H4 (cell line): ENCODE measurements at places on chromosomes 6 and 20.

DNA sequence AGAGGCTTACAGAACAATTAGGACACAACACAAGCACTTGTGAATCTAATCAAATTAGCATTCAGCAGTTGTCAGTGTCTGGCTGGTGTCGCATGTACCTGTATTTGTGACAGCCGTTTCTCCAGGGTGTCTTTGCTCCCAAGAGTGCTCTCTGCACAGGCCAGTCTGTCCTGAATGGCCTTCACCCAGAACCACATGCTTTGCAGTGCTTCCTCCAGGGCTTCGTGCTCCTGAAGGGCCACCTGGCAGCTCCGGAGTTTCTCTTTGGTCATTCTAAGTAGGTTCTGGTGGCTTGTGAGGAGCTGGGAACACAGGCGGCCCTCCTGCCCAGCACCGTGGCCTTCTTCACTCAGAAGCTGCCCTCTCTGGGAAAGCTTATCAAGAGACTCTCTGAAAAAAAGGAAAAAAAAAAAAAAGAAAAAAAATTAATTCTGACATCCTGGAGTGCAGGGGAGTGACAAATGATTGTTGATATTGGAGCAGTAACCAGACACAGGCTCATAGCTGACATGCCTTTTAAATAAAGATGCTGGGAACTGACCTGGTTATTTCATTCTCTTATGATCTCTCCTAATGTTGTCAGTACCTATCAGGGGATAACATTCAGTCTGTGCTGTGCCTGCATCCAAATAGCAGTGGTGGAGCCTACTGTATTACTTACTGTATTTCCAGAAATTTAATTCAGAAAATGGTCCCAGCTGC, 245.8 kb downstream of the SYNE1 start:
- DNase-seq, result no peak

DNA sequence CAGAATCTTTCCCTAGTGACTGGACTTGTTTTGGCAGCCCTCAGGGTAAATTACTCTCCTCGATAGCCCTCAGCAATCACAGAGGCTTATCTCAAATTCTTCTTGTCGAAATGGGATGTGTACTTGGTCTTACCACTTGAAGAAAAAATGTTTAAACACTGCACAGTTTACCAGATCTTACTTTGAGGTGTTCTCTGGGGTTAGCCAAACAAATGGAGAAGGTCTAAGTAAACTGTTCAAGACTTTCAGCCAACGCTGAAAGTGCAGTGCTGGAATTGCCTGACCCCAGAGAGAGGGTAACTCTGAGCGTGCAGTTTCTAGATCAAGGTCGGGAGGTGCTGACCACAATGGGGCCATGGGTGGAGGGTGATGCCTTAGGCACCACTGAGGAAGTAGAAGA, 39.2 kb downstream of the MYLIP start:
- no peak for DNase-seq

DNA sequence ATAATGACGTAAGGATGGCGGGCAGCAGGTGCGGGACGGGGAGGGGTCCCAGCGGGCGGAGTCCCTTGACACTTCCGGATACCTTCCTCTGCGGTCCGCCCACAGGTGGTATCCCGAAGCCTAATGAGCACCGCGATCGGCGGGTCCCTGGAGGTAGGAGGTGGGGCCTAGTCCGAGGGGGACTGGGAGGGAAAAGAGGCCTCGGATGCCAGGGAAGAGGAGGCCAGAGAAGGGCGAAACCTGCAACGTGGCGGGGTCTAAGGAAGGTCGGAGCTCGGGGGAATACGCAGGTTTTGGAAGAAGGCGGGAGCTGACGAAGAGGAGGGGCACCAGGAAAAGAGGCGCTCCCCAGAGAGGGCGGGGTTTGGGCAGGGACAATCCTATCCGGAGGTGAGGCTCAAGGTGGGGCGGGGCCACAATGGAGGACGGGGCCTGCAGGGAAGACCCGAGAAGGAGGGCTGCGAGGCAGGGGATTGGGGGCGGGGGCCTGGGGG, 3.7 kb downstream of the PRSS16 start:
- peak; percentile 73 for DNase-seq

DNA sequence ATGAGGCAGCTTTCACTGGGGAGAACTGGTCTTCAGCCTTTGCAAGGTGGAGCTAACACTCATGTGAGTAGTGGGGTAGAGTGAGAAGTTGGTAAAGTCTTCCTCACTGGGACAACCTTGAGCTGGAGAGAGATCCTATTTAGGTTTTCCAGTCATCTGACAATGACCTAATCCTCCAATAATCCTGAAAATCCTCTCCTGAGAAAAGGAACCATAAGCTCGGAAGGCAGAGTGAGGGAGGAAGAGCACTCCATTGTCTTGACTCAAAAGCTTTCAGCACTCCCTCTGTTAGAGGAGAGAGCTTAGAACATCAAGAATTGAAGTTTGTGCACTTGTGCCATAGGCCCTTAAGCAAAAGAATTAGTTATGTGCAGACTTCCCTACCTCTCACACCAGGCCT, 77.8 kb downstream of the TRAM2 start:
- no peak for DNase-seq

DNA sequence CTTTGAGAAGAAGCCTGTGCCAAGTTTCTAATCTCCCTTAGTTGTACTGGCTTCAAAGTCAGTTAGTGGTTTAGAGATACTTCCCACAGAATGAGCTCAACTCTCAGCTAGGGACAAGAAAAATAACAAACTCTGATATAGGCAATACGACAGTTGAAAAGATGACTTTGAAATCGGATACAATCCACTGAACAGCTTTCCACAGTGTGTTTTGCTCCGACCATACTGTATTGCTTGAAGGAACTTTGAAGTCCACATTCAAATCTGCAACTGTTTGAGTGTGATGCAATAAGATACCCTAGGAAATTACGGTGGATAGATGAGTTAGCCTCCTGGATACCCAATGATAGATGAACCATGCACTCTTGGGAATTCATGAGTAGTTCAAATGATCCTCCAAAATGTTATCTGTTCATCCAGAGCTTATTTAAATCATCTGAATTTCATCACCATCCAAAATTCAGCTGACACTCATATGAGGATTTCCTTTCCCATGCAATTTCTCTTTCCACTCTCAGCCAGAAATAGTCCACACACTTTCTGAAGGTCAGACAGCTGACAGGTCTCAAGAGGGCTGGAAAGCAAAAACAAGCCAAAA, 443.8 kb downstream of the HAO1 start:
- no peak for DNase-seq

GRCh38 chr6:110746680-110747079, 68.6 kb downstream of the CDK19 start:
- no peak for DNase-seq

- no peak for DNase-seq
Observed at GRCh38 chr20:37179683-37180524, 556 bp upstream of the MROH8 start.

DNA sequence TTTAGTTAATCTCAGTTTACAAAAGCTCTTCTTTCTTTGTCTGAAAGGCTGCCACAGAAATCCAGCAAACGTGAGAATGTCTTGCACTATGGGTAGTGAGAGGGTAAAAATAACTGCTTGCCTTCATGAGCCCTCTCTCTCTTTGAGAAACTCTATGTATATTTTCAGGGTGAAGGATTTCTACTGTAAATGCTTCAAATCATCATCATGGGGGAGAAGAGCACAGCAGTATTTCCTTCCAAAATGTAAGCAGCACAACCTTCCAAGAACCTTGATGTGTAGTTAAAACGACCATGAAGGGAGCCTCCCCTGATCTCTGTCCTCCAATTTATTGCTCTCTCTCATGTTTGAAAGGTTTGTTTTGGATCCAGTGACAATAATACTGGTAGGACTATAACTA, 141.3 kb upstream of the CENPW start:
- DNase-seq, result no peak

DNA sequence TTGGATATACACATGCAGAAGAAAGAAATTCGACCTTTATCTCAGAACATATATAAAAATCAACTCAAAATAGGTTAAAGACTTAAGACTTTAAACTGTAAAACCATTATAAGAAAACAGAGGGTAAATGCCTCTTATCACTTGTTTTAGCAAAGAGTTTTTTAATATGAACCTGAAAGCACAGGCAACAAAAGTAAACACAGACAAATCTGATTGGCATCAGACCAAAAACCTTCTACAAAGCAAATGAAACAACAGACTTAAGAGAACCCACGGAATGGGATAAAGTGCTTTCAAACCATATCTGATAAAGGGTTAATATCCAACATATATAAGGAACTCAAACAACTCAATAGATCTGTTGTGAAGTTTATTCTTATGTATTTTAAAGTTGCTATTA, 309.9 kb upstream of the OPRM1 start:
- DNase-seq, result no peak

DNA sequence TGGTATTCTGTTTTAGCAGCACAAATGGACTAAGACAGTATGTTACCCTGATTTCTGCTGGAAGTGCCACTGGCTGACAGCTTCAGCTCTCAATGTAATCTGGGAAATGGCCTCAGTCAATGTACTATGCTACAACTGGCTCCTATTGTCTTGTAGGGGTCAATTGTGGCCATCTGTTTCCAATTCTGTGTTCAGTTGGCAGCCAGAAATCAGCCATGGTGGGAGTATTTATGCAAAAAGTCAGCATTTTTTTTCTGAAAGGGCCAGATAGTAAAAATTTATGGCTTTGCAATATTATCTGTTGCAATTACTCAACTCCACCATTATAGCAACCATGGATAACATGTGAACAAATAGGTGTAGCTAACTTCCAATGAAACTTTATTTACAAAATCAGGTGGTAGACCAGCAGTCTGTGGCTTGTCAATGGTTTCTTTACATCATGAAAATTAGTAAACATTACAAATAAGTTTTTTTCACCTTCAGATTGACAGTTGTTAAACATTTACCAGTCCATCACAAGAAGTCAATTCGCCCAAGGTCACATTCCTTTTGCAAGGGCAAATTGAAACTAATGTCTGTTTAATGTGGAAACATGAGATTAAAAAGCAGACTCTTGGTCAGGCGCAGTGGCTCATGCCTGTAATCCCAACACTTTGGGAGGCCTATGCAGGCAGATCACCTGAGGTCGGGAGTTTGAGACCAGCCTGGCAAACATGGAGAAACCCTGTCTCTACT, 58.3 kb upstream of the TSHZ2 start:
- DNase-seq, result no peak

DNA sequence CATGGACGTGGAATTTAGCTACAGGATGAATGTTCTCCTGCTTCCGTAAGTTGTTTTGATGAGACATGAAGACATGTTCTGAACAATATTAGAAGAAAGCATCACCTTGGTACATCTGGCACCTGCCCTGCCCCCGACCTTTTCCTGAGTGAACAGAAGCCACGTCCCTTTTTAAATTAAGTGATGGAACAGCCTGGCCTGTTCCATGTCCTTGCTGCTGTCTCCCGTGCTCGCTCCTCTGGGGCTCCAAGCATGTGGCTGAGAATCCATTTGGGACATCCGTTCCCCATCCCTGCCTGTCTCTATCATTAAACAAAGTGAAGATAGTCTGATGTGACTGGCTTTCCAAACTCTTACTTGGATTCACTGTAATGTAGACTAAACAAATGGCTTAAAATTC, 36.4 kb downstream of the ERMARD start:
- no peak for DNase-seq

GRCh38 chr20:59725476-59726280, 121.3 kb downstream of the PHACTR3 start:
- DNase-seq, result no peak

DNA sequence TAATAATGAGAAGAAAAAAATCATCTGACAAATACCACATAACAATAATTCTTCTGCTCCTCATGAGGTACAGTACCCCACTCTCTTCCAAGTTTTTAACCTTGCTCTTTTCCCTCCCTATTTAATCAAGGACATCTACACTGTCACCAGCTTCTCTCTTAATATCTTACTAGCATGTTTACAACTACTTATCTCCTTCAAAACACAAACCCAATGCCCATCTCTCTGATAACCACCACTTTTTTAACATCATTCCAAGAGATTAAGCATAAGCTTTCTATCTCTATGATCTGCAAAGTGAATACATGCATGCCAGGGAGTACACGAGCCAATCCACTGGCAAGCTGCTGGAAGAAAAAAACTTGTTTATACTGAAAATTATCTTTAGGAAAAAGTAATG, 10.3 kb downstream of the CEP85L start:
- no peak for DNase-seq

- DNase-seq, result no peak
Observed at GRCh38 chr6:118505656-118506055, 42.4 kb upstream of the PLN start.

DNA sequence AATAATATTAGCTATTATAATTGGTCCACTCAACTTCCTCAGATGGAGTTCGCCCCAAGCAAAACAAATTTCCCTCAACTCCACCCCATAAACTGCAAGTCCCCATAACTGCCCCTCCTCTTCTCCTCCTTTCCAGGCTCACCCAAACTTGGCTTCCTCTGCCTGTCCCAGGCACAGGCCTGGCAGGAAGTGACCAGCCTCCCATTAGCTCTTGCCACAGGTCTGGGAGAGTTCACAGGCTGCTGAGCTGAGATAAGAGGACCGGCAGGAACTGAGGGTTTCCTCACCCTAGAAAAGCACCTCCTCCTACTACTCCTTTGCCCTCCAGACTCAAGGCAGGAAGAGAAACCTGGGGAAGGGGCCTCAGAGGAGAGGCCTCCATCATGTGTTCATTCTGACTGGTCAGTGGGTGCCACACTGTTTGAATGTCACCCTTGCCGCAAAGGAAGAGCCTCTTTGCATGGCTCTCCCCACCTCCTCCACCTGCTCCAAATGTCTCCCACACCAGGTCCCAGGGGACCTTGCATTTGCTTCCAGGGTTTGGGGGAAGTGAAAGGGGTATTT, 24.5 kb upstream of the SMIM29 start:
- no peak for DNase-seq

GRCh38 chr6:169263836-169264608, 10.4 kb upstream of the THBS2 start:
- DNase-seq, result peak; percentile 53

DNA sequence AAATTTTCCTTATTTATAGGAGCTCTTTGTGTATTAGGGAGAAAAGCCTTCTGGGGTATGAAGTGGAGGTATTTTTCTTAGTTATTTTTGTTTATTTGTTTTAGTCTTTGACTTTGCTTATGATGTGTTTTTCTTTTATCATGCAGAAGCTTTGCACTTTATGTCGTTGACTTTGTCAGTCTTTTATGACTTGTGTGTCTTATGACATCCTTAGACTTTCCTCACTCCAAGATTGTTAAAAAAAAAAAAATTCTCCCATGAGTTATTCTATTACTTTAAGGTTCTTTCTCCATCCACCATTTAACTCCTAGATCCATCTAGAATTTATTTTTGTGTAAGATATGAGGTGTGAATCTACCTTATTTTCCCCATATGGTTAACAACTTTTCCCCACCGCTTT, 36.6 kb downstream of the BICRAL start:
- DNase-seq, result no peak

DNA sequence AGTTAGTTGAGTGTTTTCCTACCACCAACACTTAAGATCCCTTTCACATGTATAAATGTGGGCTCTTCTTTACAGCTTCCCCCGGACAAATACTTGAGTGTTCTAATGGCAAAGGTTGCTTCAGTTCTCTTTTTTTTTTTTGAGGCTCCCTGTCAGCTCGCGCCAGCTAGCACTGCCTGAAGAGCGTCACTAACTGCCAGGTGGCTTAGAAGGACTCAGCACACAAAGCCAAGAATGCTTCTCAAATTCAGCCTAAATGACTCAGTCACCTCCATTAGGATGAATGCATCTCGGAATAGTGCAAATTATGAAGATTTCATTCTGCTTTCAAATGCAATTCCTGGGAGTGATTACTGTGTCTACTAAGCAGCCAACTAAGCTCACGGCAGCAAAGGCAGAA, 150.7 kb upstream of the BTBD3 start:
- DNase-seq, result no peak

- no peak for DNase-seq
Observed at GRCh38 chr20:10005885-10006284, 28.9 kb upstream of the ANKEF1 start.

GRCh38 chr6:131173680-131174079, 38.4 kb downstream of the AKAP7 start:
- no peak for DNase-seq

GRCh38 chr6:7129784-7130569, 22.2 kb downstream of the RREB1 start:
- DNase-seq, result peak; percentile 44
